ENCODE measurements at places on chromosomes 1 and 21. TPM values are rescaled to one million over a fixed set of nuclear protein-coding genes. Genes with fewer than 3 reads are reported as not detected.

- DNase-seq: no peak
Observed at GRCh38 chr1:114201486-114201885, 47.8 kb upstream of the SYT6 start.

DNA sequence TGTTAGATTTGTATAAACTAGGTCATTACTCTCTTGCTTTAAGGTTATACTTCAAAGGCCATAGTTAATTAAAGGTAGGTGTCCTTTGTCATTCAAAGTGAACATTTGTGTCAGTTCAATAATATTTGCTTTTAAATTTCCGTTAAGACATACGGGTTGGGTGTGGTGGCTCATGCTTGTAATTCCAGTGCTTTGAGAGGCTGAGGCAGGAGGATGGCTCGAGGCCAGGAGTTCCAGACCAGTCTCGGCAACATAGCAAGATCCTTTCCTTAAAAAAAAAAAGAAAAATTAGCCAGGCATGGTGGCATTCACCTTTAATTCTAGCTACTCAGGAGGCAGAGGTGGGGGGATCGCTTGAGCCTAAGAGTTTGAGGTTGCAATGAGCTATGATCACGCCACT, 80.4 kb downstream of the KIF26B start:
- DNase-seq: no peak

GRCh38 chr1:200029035-200029821, 1.7 kb downstream of the NR5A2 start:
- DNase-seq: peak; percentile 67

DNA sequence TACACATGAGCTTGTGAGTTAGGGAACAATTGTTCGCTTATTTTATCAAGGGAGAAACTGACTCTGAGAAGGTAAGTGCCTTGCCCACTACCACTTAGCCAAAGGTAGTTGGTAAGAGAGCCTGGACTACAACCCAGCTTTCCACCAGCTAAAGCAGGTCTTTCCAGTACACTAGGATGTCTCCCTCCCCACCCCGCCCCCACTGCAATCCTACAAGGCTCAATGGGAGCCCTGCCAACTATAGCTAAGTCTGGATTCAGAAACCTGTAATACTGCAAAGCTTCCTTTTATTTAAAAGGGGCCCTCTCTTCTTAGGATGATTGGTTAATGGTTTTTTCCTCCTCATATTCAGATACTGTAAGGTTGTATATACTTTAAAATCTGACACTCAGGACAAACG, 102.0 kb upstream of the C8B start:
- no peak for DNase-seq

DNA sequence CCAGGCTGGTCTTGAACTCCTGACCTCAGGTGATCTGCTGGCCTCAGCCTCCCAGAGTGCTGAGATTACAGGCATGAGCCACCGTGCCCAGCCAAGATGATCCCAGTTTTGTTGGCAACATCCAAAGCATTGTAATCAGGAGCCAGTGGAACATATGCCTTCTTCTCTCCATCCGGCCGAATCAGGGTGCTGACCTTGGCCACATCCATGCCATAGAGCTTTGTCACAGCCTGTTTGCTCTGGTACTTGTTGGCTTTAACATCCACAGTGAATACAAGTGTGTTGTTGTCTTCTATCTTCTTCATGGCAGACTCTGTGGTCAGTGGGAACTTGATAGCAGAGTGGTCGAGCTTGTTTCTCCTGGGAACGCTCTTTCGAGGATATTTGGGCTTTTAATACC, 17.1 kb downstream of the TNFRSF8 start:
- DNase-seq: no peak

DNA sequence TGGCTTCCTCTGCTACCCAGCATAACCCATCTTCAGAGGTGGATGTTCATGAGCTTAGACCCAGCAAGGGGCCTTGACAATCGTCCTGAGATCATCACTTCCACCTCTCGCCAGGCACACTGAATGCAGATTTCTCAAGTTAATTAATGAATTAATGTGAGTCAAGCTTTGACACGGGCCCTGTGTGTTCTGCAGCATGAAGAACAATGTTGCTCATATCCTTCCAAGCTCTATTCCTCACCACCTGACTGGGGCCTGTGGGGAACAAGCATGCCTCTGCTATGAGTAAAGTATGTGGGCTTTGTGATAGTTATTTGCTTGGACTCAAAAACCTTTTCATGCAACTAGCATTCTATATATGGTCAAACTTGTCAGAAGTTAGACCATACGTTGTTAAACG, 122.0 kb downstream of the SEC16B start:
- DNase-seq: no peak

DNA sequence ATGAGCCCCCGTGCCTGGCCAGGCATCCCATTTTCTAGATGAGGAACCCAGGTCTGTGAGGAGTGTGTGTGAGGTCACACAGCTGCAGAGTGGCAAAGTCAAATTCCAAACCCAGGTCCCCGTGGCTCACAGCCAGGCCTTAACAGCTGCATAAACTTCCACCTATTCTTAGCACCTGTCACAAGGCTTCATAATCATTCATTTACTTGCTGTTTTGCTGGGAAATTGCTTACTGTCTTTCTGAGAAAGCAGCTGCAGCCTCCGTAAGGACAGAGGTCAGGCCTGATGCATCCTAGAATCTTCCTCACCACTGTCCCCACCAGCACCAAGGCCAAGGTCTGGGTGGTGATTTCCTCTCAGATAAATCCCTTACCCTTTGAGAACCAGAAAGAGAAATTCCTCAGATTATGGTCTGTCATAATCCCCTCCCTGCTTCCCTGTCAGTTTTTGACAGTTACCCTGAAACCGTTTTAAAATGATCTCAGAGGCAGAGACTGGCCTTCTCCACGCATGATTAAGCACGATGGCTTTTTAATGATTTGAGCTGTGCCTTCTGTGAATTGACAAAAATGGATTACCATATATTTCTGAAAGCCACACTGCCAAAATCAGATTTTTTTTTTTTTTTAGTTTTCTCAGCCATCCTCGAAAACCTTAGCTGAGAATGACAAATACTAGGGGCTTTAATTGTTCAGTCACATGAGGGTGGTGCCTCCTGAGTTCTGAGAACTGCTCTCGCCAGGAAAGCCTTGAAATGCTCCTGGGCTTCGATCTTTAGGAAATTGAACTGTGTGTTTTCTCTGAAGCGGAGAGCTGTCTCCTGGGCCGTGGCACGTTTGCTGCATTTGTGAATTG, 70.0 kb upstream of the SELENON start:
- DNase-seq: no peak

GRCh38 chr1:116564426-116564825, 6.4 kb downstream of the CD58 start:
- no peak for DNase-seq

DNA sequence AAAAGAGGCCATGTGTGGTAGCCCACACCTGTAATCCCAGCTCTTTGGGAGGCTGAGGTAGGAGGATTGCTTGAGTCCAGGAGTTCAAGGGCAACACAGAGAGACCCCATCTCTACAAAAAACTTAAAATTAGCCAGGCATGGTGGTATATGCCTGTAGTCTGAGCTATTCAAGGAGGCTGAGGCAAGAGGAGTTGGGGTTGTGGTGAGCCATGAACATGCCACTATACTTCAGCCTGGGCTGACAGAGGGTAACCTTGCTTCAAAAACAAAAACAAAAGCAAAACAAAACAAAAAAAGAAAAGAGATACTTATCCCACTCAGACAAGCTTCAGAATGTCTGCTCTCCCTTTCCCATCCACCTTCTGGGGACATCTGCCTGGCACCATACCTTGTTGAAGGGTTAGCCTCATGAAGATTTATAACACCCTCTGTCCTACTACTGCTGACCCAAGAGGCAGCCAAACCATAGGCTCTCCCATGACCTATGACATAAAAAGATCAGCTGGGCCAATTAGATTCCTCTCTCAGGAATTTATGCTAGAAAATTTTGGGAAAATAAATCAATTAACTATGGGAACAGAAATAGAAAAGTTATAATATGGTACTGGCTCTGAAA, 13.2 kb downstream of the TMCO1 start:
- no peak for DNase-seq

DCDC2B gene
- not detected for polyA plus RNA-seq

NDC1 gene
- 27.8 TPM for polyA plus RNA-seq

OR2L5 gene
- polyA plus RNA-seq: not detected
